Activated CD8-positive, alpha-beta memory T cell treated with anti-CD3 and anti-CD28 coated beads, Interleukin-2, amount 10 ng/mL, durations not matched to agents 7 days and 5 days (primary cell): ENCODE measurements at places on chromosomes 16 and 17.

- DNase-seq = no peak
Measured at GRCh38 chr16:78915811-78916345, 684.7 kb downstream of the MAF start.

DNA sequence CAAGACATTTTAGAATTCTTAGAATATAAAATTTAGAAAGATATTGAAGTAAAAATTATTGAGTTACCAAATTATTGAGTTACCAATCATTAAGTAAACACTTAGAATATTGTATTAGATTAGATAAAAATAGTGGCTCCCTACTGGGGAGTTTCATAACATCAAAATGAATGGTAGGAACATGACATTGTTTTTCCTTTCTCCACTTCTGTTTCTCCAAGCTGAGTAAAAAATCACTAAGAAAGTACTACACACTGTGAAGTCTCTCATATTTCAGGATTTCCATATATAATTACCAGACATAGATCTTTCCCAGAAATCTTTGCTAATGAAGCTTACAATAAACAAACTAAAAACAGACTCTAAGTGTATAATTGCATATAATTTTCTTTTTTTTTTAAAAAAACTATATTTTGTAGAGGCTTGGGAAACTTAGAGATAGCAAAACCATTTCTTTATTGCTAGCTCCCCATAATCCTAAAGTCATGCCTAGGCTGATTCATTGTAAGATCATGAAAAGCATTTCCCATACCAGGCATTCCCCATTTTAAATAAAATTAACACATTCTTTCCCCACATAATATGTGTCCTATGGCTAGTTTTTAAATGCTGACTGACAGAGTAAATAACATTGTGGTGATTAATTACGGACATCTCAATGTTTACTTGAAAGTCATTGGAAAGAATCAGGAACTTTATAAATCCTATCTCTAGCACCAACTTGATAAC lies 1408.7 kb upstream of the GOT2 start:
- DNase-seq = no peak

DNA sequence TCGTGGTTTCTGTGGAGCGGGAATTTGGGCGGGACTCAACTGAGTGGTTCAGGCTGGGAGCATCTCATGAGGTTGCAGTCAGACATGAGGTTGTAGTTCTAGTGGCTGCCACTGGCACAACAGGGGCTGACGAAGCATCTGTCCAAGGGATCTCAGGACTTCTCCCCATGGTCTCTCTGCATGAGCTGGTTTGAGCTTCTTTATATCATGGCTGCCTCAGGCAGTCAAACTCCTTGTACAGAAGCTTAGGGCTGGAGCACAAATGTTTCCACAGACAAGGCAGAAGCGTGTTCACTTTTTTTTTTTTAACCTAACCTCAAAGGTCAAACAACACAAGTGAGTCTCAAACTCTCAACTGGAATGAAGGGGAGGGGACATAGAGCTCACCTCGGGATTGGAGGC lies 243.3 kb downstream of the MSI2 start:
- DNase-seq = no peak

GRCh38 chr17:29165261-29165660 lies 14.9 kb downstream of the MYO18A start:
- no peak for DNase-seq

GRCh38 chr16:74045513-74045912 lies 251.1 kb upstream of the PSMD7 start:
- DNase-seq = no peak

GRCh38 chr17:50445730-50446325 lies 19.8 kb downstream of the ACSF2 start:
- DNase-seq = no peak

DNA sequence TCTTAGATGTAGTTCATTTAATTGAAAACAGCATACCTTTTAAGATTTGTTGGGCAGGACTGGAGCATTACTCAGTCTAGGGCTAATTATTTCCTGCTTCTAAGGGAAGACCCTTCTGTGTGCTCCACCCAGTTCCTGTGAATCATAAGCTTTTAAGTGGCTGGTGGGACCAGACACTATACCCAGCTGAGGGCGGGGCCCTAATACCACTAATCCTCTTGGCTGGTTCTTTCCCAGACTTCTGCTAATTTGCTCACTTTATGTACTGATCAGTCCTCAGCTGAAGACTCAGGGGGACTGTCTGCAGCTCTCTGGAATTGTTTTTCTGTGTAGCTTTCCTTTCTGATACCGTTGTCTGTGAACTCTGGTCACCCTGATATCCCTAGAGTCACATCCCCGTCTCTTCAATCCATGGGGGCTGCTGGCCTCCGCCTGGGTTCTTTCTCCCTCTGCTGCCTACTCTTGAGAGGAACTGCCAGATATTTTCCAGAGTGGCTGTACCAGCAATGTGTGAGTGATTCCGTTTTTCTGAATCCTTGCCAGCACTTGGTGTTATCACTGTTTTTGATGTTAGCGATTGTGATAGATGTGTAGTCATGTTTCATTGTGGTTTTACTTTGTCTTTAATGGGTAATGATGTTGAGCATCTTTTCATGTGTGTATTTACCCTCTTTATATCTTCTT lies 35.1 kb downstream of the MFSD11 start:
- DNase-seq = peak; percentile 70

DNA sequence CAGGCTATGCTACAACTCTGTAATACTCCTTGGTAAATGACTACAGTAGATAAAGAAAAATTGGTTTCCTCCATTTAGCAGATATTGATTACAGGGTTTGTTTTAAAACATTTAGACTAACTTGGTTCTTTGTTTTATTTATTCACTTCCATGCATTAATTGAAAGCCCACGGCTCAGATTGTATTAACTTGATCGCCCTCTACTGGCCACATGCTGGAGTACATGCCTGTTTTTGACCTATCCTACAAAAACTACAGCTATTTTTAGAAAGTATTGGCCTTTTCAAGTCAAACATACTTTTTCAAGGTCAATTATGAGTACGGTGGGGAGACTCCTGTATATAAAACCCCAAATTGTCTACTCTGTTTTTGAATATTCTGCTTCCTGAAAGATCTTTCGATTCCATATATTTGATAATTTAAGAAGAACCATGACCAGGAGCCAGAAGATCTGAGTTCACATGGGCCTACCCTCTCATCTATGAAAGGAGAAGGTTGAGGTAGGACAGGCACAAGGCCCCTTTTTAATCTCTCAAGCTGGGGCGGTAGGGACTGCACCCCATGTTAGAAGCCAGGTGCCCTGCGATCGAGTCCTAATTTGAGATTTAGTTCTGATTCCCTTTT lies 51.8 kb downstream of the CA10 start:
- peak; percentile 44 for DNase-seq

GRCh38 chr16:67013233-67013822 lies 15.6 kb upstream of the CBFB start:
- no peak for DNase-seq

- no peak for DNase-seq
Measured at GRCh38 chr16:35525979-35526590, 2066.7 kb downstream of the TP53TG3F start.

DNA sequence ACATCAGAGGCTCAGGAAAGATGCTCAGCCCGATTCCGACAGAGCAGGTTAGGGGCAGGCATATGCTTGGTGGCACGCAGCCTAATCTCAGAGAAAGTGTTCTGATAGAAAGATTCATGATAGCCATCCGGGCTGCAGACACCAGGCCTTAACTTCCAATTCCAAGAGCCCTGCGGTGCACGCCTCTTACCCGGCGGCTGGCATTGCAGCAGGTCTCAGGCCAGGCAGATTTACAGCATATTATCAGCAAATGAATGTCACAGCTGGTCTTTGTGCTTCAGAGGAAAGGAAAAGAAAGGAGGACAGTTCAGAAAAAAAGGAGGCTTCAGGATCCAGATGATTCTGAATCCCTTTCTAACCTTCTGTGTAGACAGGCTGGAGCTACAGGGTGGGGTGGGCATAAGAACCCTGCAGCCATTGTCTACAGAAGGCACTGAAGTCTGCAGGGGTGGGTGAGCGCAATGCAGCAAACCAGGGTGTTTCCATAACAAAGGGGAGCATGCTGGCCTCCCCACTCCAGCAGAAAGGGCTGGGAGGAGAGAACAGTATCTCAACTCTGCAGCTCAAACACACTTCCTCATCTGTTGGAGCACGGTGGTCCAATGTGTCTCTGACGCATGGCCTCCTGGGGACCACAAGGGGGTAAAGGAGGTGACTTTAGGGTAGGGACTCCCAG lies 277.4 kb upstream of the XYLT1 start:
- no peak for DNase-seq
